ENCODE measurements at places on chromosomes 1 and 21.

- no peak for DNase-seq
Observed at GRCh38 chr1:101253976-101254674, 17.3 kb downstream of the S1PR1 start.

- DNase-seq: no peak
Observed at GRCh38 chr1:180950321-180950720, 37.6 kb downstream of the KIAA1614 start.

GRCh38 chr1:164622068-164622845 lies 63.3 kb downstream of the PBX1 start:
- no peak for DNase-seq

- DNase-seq: peak; percentile 15
Observed at GRCh38 chr21:25708467-25709065, 26.1 kb downstream of the ATP5PF start.

DNA sequence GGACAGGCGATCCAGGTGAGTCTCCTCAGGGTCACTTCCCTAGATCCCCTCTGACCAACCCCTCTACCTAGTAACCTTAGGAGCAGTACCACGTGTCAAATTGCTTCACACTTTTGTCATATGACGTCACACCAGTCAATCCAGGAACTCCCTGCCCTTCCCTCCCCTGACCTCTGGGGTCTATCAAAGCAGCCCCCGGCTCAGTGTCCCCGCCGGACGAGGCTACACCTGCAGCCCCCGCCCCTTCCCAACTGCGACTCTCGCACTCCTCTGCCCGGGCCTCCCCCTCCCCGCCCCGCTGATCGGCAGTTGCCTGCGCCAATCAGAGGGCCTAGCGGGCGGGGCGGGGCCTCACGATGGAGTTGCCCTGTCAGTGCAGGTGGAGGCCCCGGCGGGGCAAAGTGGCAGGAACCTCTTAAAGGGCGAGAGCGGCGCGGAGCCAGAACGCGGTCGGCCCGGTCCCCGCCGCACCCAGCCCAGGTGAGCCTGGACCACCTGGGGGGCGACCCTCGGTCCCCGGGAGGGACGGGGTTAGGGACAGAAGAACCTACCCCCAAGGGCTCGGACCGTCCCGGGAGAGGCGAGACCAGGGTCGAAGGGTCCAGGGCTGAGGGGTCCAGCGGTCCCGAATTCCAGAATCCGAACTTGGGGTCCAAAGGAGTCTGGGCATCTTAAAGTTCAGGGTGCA lies 27.5 kb upstream of the EPB41 start:
- peak; percentile 75 for DNase-seq

- no peak for DNase-seq
Observed at GRCh38 chr1:207581496-207582153, 63.3 kb upstream of the CR1L start.

DNA sequence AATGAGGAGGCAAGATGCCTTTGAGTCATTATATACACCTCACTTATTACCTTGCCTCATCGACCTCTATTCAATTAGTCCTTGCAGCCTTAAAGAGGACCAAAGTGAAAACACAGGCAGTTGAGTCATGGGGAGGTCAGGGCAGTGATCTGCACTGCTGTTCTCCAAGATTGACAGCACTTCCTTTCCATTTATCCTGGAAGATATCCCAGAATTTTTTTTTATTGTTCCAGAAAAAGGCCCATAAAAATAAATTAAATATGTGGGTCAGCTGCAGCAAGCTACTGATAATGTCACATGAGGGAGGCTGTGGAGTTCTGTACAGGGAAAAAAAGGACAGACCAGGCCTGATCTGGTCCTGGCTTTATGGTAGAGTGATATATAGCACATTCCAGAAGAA lies 33.2 kb upstream of the CDC42BPA start:
- DNase-seq: no peak

DNA sequence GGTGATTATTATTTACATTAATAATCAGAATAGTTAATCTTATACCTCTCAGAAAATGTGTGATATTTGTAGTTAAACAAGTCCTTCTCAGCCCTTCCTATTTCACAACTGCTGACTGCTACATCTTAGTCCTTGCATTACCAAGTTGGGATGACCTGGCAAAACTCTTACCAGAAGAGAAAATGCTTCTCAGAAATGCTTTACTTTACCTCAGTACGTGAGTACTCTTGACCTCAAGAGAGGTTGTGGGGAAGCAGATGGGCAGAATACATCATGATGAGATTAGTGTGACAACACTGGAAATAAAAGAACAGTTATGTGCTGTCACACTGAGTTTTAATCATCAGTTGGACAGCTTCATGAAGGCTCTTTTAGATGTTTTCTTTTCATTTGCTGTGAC lies 16.2 kb downstream of the CFAP126 start:
- peak; percentile 15 for DNase-seq

DNA sequence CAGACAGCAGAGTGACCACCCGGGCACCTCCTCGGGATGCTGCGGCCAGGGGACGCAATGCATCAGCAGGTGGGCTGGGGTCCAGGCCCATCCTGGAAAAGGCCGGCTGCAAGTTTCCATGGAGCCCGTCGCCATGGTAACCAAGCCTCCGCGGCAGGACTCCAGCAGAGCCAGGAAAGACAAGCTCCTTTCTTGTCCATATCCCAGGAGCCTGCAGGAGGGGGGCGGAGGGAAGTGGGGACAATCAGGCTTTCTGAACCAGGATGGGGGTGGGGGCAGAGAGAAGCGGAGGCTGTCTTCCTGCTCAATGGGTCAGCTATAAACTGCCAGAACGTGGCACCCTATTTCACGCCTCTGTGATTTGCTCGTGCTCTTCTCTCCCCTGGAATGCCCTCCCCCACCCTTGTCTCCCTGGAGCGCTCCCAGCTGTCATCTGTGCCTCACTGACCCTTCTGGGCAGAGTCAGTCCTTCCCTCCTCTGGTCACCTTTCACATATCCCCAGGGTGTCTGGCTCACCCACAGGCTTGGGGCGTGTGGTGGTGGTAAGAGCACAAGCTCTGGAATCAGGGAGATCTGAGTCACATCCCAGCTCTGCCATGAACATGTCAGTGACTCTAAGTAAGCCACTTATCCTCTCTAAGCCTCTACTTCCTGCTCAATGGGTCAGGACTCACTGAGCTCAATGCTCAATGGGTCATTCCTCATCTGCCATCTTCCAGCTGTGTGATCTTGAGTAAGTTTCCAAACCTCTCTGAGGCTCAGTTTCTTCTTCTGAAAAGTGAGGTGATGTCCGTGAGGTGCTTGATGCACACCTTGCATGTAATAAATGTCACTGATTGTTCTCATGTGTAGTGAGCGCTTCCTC lies 58.9 kb upstream of the LAPTM5 start:
- peak; percentile 71 for DNase-seq

DNA sequence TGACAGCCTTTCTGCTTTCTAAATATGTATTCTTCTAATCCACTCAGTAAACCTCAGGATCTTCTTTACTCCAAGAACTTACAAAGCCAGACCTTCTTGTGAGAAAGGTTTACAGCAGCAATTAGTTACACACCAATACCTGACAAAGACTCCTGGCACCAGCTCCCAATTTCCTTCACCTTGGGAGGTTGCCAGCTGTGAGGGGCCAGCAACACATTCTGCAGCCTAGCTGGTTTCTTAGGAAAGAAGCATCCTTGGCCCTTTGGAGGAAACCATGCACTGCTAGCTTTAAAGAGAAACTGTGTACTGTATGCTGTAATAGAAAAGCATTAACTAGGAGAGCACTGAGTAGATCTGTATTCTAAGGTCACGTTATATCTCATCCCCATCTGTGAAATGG lies 10.8 kb downstream of the FYB2 start:
- DNase-seq: no peak

GRCh38 chr21:15732290-15732995 lies 2.7 kb downstream of the USP25 start:
- DNase-seq: no peak

DNA sequence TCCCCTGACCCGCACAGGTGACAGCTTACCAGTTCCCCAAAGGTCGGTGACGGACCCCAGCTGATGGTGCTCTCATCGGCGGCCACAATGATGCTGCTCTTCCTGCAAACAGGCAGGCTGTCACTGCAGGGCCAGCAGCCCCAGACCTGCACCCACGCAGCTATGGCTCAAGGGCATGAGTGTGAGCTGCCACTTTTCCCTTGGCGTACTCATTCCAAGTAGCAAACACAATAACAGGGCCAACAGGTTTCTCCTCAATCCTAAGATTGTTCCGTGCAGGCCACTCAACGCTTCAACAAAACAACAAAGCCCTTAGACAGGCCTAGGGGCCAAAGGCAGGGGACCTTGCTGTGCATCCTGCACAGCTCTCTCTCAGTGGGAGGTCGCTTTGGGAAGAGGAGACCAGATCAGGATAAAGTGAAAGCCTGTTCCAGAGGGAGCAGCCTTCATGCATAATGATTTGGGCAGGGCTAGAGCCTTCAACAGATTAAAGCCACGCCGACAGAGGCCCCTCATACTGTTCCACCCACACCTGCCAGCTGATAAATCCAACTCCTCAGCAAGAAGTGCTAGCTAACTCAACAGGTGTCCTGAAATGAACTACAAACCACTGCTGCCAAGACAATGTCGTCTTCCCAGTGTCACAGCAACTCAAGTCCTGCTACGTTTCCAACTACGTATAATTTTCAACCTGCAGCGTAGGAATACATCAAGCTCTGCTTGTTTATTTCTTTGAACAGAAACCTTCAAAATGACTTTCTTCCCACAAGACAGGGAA lies 27.2 kb downstream of the RCC2 start:
- DNase-seq: no peak

DNA sequence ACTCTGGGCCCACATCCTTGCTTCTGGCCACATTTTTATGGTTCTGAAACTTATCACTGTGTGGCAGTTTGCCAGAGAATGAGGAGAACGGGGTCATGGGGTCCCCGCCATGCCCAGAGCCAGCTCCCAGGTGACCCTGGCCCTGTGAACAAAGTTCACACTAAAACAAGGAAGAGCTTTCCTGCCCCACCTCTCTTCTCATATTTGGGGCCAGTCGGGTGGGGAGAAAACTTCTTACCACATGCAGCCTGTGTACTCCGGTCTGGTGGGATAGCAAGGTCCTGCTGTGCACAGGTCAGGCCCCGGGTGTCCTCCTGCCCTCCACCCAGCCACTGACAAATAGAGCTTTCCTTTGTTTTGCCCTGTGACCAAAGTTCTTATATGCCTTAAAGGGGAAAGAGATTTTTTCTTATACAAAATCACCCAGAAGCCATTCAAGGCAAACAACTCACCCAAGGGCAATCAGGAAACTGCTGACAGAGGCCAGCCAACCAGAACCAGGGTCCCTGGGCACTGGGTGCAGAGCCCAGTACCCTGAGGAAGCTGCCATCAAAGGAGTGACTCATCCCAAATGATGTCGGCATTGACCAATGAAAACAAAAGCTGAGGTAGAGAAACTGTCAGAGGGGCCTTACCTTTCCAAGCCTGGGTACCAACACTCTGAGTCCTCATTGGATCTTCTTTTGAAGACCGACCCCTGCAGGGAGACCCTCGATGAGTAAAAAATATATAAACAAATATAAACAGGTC lies 53.6 kb downstream of the OLIG1 start:
- no peak for DNase-seq

All from NCI-H524 (cell line).